ENCODE measurements at places on chromosomes 1 and 21.

GRCh38 chr1:62037274-62037673 is 157.4 kb upstream of the L1TD1 start:
- DNase-seq, result no peak

DNA sequence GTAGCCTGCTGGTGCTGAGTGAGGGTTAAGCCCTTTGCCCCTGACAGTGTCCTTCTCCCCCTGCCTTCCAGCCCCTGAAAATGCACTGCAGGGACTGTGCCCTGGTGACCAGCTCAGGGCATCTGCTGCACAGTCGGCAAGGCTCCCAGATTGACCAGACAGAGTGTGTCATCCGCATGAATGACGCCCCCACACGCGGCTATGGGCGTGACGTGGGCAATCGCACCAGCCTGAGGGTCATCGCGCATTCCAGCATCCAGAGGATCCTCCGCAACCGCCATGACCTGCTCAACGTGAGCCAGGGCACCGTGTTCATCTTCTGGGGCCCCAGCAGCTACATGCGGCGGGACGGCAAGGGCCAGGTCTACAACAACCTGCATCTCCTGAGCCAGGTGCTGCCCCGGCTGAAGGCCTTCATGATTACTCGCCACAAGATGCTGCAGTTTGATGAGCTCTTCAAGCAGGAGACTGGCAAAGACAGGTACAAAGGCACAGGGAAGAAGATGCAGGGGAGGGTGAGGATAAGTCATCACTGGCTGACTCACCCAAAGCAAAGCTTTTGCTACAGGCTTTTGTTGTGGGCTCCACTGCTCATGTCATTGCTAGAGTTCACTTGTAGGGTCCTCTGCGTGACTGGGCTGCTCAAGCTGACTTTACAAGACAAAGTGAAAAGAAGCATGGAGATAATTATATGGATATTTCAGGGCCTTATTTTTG is 174.9 kb downstream of the PIGK start:
- no peak for DNase-seq

- no peak for DNase-seq
These were observed 44.9 kb downstream of the PARP1 start for GRCh38 chr1:226362891-226363447.

DNA sequence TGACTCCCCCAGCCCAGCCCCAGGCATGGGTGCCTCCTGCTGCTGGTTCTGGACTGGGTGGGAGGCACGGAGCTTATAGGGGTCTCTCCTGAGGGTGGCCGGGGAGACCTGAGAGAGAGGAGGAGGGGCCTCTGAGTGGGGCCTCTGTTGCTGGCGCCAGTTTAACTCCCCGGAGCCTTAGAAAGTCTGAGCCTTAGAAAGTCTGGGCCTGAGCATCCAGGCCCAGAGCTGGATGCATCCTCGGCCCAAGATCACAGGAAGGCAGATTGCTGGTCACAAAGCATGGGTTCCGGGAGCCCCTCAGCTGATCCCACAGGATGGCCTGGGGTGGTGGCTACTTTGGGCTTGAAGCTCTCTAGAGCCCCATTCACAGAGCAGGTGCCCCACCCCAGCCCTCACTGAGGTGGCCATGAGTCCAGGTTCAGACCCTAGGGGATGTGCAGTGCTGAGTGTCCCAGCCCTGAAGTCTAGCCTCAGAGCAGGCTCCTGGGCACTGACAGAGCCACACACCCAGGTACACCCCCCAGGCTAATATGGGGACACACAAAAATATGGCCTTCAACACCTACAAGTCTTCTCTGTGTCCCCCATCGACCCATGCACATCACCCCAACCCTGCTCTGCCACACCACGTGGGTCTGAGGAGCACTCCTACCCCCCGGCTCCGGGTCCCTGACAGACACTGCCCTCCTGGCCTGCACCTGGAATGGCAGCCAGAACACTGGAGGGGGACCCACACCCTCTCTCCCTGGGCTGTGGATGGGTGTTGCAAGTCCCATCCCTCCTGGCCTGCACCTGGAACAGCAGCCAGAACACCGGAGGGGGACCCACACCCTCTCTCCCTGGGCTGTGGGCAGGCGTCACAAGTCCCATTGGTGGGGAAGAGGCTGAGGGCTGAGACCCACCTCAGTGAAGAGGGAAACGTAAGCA is 9.7 kb downstream of the PLA2G2F start:
- DNase-seq, result no peak
